ENCODE measurements at places on chromosomes 6 and 20.
A peak's percentile ranks its signal among the peaks of the same experiment; 100 is the strongest.

DNA sequence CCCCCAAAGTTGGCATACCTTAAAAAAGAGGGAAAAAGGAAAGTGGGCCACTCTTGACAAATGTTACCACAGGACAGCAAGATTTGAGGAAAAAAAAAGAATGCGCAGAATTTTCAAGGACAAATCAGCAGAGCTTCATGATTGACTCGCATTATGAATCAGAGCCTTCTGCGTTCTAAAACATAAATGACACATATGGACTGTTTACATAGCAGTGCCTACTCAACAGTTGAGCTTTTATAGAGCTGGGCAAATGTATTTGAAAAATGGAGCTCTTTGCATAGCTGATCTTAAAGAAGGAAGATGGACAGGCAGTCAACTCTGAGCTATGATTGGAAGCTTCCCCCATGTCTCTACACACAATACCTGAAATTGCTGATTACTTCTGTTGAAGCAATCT, 213.2 kb upstream of the NT5E start:
- DNase-seq: no peak

GRCh38 chr6:130204322-130204721, 18.4 kb downstream of the SAMD3 start:
- DNase-seq: no peak

- DNase-seq: no peak
These were observed 87.5 kb upstream of the MPC1 start for GRCh38 chr6:166470029-166470862.

DNA sequence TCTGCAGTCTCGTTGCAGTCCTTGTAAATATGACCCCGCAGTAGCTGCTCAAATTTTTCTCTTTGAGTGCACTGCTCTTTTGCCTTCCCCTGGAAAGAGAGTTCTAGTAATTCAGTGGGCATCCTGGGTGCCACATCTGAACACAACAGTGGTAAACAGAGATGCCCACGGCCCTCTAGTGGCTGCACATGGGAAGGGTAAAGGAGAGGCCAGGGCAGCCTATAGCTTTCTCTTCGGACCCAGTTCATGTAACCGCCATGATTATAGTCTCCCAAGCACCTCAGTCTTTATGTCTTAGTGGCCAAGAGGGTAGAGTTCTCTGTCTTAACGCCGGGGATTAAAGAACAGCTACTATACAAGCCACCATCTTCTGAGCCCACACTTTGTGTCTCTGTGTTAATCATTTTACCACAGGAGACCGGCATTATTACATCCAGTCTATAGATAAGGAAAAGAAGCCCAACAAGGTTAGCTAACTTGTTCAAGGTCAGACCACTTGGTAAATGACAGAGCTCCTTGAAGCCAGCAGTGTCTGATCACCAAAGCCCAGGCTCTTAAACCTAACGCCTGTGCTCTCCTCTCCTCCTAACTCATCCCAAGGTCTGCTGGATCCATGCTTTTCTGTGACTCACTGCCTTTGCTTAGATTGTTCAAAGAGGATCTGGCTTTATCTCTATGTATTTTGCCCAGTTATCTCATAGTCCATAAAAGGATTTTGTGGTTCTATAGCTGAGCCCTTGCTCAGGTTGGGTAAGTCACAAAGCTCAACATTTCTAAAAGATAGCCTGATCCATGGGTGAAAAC, 81.8 kb downstream of the ISM1 start:
- DNase-seq: no peak

- peak; percentile 88 for DNase-seq
These were observed 10.1 kb downstream of the LSM14B start for GRCh38 chr20:62132421-62132820.

GRCh38 chr6:165969184-165969583, 198.5 kb downstream of the TBXT start:
- no peak for DNase-seq

DNA sequence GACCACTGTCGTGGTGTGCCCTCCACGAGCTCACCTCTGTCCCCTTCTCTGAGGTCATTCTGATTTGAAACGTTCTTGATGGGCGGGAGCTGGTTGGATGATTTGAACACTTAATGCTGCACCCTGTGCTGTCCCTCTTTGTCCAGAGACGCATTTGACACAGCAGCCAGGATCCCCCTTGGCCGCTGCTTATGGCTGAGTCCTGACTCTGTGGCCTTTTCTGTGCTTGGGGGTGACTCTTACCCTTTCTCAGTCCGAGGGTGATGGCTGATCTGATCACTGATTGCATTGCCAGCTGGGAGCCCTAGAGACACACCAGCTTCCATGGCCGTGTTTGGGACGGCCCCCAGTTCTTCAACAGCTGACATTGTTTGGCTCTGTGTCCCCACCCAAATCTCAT, 43.5 kb upstream of the FRMD1 start:
- DNase-seq: no peak

DNA sequence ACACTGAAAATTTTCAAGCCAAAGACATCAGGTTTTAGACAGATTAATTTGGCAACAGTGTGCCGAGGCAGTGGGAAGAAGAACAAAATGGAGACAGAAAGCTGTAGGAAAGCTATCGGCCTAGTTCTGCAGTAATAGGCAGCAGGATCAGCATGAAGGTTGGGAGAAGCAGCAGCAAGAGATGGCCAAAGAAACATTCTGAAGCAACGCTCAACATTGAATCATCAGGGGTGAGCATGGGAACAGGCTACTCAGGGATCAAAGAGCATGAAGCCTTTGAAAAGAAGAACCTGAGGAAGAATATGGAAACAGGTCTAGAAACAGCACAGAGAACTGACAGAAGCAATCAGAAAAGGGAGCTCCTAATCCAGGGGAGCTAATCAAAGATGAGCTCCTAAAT, 7.1 kb upstream of the DST start:
- DNase-seq: no peak

DNA sequence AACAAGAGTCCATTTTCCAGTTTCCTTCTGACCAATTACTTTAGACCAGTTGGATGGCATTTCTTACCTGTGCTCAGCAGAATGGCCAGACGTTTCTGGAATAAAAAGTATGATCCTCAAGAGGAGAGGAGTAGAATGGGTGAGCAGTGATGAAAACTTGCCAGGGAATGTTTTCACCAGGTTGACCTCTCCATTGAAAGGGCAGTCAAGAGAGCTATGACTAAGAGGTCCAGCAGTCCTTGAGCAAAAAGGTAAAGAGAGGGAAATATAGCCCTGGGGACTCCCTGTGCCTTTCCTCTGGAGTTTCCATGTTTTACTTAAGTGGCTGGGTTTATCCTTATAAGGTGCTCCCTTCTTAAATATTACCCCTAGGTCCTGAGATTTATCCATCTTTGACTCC, 210.9 kb downstream of the TBX18 start:
- no peak for DNase-seq

DNA sequence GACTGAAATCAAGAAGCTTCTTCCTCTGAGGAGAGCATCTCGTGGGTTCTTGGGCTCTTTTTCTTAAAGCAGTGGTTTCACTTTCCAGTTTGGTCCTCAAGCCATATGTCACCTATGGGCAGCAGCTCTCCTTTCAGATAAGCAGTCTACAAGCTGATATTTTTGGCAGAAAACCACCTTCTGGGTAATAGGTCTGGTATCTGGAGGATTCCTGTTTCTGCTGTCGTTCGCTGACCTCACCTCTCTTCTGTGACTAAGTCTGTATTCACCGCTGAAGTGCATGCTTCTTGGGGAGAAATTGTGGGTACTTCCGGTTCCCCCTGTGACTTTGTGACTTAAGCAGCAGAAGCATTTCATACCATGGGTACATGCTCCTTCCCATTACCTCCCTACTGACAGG, 193.6 kb downstream of the EDN1 start:
- no peak for DNase-seq

- no peak for DNase-seq
These were observed 168.1 kb upstream of the HDDC2 start for GRCh38 chr6:125469915-125470314.

DNA sequence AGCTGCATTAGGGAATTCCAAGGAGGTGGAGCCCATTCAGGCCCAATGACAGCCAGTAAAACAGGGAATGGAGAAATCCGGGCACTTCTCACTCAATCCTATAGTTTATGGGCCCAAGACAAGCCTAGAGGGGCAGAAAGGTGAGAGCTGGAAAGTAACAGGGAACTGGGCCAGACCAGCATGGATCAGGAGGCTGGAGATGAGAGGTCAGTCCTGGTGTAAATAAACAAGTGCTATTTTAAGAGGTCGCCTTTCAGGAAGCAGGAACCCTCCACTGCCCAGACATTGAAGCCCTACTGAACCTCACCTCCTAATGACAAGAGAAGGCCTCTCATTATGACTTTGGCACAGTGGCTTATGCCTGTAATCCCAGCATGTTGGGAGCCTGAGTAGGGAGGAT, 57.2 kb upstream of the TGM3 start:
- DNase-seq: no peak

- no peak for DNase-seq
These were observed 2.8 kb downstream of the ANKRD60 start for GRCh38 chr20:58225452-58226200.

DNA sequence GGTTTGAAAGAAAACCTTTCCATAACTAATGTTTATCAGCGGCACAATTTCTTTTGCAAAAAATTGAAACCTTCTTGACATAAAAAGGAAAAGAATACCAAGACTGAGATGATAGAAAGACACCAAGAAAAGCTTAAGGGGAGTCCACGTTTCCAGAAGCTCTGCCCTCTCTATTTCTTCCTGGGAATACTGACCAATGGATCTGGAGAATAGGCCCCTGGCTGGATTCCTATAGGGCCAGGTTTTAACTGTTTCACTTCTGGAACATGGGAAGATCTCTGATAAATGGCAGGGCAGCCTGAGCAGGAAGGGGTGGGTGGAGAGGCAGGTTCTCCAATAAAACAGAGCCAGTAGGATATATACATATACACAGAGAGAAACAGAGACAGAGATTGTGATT, 413.4 kb upstream of the JARID2 start:
- no peak for DNase-seq

DNA sequence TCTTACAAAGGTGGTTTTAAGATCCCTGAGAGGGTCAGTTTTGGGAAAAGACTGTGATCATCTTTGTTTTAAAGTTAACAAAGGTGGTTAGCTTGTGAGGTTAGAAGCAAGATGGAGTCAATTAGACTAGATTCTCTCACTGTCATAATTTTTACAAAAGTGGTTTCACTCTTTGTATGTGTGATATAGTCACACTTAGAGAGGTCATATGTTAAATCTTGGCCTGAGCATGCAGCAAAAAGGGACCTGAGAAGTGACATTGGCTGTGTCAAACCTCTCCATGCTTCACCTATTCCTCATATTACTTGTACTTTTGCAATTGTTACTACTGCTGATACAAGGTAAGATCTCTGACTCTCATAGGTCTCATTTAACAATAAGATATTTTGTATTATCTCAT, 368.0 kb downstream of the TBC1D32 start:
- DNase-seq: no peak

GRCh38 chr6:39092124-39092523, 22.9 kb downstream of the SAYSD1 start:
- DNase-seq: no peak

GRCh38 chr6:118761645-118762044, 110.3 kb upstream of the CEP85L start:
- no peak for DNase-seq

DNA sequence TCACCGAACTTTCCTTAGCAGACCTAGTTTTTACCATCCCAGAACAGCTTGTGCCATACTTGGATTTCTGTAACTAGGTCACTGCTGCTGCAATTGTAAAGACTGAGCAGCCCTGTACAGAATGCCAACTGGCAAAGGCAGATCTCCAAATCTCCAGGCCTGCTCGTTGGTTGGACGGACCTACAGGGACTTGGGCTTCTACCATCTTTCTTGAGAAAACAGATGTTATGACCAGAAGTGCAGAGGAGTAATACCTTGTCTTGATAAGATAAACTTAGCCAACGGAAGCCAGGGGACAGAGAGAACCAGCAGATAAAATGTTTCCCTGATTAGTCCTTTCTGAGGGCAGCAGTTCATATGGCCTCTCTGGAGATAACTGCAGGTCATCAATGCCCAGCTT, 304.1 kb downstream of the RFPL4B start:
- DNase-seq: peak; percentile 56

- DNase-seq: no peak
These were observed 985.4 kb downstream of the TBC1D32 start for GRCh38 chr6:120348926-120349325.

GRCh38 chr6:138765896-138766655, 7.5 kb upstream of the CCDC28A start:
- no peak for DNase-seq

- no peak for DNase-seq
These were observed 74.5 kb upstream of the TMEM181 start for GRCh38 chr6:158485431-158485830.
